ENCODE measurements at places on chromosomes 3 and 15. TPM values are rescaled to one million over a fixed set of nuclear protein-coding genes. Genes with fewer than 3 reads are reported as not detected.

GRCh38 chr3:29152379-29152778 is 128.5 kb upstream of the RBMS3 start:
- DNase-seq, result no peak

The TRPM1 gene
- total RNA-seq, result not detected

GRCh38 chr3:29582273-29582672 is 301.4 kb downstream of the RBMS3 start:
- no peak for DNase-seq

GRCh38 chr15:52255008-52255407 is 40.6 kb downstream of the MYO5C start:
- no peak for DNase-seq

The PATL2 gene
- 32.8 TPM for total RNA-seq

GRCh38 chr3:37214076-37214475 is 39.7 kb upstream of the LRRFIP2 start:
- DNase-seq, result no peak

The LIPH gene
- not detected for total RNA-seq

DNA sequence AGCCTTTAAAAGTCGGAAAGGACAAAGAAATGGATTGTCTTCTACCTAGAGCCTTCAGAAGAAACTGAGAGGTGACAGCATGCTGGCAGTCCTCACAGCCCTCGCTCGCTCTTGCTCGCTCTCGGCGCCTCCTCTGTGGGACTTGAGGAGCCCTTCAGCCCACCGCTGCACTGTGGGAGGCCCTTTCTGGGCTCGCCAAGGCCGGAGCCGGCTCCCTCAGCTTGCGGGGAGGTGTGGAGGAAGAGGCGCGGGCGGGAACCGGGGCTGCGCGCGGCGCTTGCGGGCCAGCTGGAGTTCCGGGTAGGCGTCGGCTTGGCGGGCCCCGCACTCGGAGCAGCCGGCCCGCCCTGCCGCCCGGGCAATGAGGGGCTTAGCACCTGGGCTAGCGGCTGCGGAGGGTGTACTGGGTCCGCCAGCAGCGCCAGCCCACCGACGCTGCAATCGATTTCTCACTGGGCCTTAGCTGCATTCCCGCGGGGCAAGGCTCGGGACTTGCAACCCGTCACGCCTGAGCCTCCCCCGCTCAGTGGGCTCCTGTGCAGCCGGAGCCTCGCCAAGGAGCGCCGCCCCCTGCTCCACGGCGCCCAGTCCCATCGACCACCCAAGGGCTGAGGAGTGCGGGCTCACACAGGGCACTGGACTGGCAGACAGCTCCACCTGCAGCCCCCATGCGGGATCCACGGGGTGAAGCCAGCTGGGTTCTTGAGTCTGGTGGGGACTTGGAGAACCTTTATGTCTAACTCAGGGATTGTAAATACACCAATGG is 953.8 kb upstream of the GBE1 start:
- no peak for DNase-seq

The KIF7 gene
- total RNA-seq, result 0.39 TPM

GRCh38 chr3:186529201-186529999 is 14.8 kb downstream of the CRYGS start:
- no peak for DNase-seq

DNA sequence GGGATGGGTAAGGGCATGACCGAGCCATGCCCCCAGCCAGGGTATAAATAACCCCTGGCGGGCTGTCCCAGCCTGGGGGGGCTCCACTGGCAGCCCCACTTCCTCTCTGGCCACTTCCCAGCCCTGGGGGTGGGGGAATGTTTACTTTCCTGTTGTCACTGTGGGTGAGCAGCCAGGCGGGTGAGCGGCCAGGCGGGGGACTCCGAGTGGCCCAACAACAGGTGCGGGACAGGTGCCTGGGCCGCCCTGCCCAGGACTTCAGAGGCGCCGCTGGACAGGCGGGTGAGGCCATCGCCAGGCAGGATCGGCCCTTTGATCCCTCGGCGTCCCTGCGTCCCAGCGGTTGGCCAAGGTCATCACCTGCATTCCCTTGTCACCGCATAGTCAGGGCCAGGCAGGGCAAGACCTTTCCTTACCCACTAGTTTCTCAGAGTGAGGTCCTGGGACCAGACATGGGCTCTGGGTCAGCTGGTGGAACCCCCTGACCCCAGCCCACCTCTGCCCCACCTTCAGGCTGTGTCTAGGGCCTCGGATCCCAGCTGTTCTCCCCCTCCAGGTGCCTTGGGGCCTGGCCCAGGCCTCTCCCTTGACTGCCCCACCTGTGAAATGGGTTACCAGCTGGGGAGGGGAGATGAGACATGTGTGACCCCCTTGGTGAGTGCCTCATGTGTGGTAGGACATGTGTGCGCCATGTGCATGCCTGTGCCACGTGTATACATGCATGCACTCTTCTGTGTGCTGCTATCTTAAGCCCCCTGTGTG is 16.6 kb downstream of the SEMA3F start:
- DNase-seq, result no peak

- DNase-seq, result peak; percentile 34
Observed at GRCh38 chr15:31501536-31502157, 175.0 kb downstream of the KLF13 start.

- DNase-seq, result no peak
Observed at GRCh38 chr3:124714223-124714853, 15.9 kb upstream of the UMPS start.

The SLC28A2 gene
- not detected for total RNA-seq

The PTPRG gene
- not detected for total RNA-seq
